ENCODE measurements at places on chromosomes 4 and X.

DNA sequence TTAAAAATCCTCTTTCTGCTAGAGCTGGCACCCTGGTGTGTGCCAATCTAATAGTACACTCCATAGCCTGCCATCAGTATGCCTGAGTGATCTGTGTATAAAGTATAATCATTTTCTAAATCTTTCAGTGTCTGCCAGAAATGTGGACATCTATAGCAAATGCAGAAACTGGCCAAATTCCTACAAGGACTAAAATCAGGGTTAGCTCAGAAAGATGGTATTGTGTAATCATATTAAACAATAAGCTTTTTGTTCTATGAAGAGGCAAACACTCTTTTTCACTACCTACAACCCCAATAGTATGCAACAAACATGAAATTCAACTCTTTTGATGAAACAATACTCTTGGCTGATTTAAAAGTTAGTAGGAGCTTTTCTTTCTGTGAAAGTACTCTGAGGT is 7.7 kb upstream of the TXLNG start:
- no peak for DNase-seq

DNA sequence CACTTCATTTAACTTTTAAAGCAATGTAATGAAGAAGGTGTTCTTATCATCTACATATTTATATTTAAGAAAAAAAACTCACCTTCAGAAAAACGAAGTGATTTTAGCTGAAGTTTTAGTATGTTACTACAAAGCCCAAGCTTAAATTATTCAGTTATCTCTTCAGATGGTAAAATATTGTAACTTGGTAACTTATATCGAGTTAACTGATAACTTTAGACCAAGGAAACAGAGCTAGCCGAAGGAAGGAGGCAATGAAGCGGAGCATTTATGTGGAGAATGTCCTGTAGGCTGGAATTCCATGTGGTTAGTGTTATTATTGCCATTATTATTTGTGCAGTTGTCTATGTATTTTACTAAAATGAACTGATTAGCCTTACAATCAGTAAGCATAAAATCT is 1102.1 kb upstream of the LCORL start:
- DNase-seq, result no peak

GRCh38 chr4:128776794-128777216 is 32.7 kb upstream of the JADE1 start:
- no peak for DNase-seq

GRCh38 chr4:86972997-86973396 is 38.2 kb downstream of the AFF1 start:
- no peak for DNase-seq

GRCh38 chr4:116018831-116019230 is 905.4 kb upstream of the NDST4 start:
- DNase-seq, result no peak

GRCh38 chrX:101164766-101165590 is 54.6 kb upstream of the DRP2 start:
- DNase-seq, result no peak

GRCh38 chr4:141636771-141637460 is 533 bp downstream of the IL15 start:
- no peak for DNase-seq

DNA sequence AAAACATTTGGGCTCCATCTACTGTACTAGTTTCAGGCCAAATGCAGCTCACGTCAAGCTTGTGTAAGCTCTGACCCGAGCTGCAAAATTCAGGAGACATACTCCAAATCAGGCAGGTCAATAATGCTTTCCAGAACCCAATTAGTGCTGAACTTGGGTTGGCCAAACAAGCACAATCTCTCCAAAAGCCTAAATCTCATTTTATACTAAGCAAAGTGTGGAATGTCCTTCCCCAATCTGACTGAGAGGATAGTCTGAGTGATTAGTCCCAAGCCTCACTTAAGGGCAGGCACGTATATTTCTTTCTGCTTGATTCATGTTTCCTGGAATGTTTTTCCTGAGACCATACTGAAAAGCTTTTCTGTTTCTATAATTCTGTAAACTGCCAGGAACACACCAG is 79.9 kb downstream of the NKX6-1 start:
- DNase-seq, result no peak

DNA sequence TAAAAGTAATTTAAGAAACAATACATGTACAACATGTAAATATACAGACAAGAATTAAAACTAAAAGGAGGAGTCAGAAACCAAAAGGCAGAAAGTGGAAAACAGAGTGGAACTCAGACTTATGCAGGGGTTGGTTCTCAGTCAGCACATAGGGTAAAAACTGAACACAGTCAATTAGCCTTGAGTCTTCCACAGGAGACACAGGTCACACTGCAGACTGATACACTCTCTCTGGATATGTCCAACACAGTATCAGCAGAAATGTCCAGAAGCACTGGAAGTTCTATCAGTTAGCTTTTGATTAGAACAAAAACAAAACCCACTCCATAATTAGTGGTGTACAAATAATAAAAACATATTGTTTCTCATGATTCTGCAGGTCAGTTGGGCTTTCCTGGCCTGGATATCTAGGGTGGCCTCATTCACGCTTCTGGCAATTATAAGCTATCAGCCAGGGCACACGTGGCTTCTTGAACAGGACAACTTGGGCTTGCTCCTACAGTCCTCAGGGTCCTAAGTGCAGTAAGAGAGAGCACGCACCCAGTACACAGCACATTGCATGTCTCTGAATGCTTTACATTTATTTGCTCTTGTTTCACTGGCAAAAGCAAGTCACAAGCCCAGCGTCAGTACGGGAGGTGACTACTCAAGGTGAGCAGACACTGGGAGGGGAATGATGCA is 21.6 kb downstream of the TEC start:
- no peak for DNase-seq

- DNase-seq, result no peak
Observed at GRCh38 chrX:153401133-153401764, at the start of gene PNMA6E. TSS of gene PNMA6E (minus strand) at chrX:153401350. CDS start at chrX:153398849, 2,501 bp downstream.

GRCh38 chr4:3419836-3420605 is 21.7 kb upstream of the HGFAC start:
- DNase-seq, result no peak

GRCh38 chrX:14476205-14476604 is 53.1 kb upstream of the GLRA2 start:
- DNase-seq, result no peak

- peak; percentile 48 for DNase-seq
Observed at GRCh38 chr4:10461091-10461849, 4.0 kb upstream of the ZNF518B start.

DNA sequence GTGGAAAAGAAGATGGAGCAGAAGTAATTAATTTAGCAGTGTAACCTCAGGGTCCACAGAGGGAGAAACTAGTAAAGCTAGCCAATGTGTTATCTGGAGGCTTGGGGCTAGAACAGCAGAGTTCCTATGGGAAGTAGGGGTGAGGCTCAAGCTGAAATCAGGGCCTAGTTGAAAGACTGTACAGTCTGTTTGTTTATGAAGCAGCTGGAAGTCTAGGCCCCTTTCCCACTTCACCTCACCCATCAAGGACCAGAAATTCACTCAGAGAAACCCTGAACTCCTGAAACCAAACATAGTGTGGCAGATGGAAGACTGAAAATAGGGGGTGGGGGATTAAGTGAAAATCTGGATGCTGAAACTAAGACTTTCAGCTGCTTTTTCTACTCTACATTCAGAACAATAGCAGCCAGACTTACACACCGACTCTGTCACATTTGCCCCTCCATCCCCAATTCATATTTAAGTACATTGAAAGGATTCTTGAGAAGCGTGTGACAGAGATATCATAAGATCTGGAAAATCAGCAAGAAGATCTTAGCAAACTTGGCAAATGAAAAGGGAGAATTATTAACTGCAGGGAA is 32.6 kb upstream of the FAM241A start:
- no peak for DNase-seq

DNA sequence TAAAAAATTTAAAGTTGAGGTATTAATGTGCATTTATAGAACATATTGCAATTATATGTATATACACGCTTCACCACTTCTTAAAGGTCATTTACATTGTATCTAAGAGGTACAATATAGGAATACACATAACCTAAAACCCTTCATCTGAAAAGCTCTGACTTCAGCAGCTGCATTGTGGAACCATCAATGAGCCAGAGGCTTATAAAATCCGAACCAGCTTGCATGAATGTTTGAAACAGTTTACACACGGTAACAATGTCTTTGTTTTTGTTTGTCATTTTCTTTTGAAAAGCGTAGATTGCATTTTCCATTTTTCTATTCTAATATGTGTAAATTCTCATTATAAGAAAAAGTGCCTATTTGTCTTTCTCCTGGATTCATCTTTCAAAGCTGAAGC is 221.6 kb downstream of the DCLK2 start:
- no peak for DNase-seq

- no peak for DNase-seq
Observed at GRCh38 chr4:52049266-52049665, 1.8 kb upstream of the SPATA18 start.

GRCh38 chrX:36543499-36543898 is 464.7 kb upstream of the FAM47C start:
- no peak for DNase-seq

- no peak for DNase-seq
Observed at GRCh38 chr4:189809241-189809735, 131.4 kb upstream of the FRG1 start.

- DNase-seq, result no peak
Observed at GRCh38 chr4:168118116-168118655, 25.8 kb downstream of the ANXA10 start.

- no peak for DNase-seq
Observed at GRCh38 chr4:40722576-40723161, 27.1 kb upstream of the NSUN7 start.

GRCh38 chrX:53558646-53559045 is 124.5 kb upstream of the HSD17B10 start:
- DNase-seq, result no peak

- DNase-seq, result no peak
Observed at GRCh38 chr4:104940927-104941326, 205.7 kb upstream of the TET2 start.

DNA sequence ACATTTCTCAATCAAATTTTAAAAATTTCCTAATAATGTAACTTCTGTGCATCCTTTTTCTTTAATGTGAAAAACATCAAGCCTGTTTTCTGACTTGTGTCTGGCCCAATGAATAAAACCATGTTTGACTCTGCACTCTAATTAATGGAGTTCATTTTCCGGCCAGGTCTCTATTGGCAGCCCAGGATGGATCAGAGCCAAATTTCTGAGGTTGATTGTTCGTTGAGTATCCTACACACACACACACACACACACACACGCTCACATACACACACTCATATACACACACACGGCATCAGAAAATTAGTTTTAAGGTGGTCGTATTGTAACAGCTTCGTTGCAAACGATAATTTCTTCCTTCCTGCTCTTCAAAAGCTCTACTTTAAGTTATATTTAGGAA is 28.9 kb upstream of the TLL1 start:
- no peak for DNase-seq

GRCh38 chr4:858041-858481 is 32.1 kb upstream of the CPLX1 start:
- no peak for DNase-seq

DNA sequence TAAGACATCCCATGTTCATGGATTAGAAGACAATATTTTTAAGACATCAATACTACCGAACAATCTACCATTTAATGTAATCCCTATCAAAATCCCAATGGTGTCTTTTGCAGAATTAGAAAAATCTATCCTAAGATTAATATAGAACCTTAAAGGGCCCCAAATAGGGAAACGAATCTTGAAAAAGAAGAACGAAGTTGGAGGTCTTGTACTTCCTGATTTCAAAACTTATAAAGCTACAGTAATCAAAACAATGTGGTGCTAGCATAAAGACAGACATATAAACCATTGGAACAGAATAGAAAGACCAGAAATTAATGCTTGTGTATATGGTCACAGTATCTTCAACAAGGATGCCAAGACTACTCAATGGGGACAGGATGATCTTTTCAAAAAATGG is 42.0 kb downstream of the CENPE start:
- no peak for DNase-seq

DNA sequence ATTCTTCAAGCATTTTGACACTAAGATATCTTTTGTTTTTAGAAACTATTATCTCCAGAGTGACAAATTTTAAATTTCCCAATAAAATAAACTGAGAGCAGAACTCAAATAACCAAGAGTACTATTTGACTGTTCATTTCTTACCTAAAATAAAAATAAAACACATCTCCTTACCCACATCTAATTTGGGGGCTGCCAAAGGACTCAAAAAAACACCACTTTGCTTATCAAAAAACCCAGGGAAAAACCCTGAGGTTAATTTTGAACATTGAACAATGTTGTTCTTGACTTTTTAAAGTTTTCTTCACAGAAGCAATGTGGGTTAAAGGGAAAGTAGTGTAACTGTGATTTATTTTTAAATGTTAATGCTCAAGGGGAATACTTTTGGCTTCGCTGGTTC is 243.0 kb upstream of the HHIP start:
- DNase-seq, result no peak

GRCh38 chr4:83305187-83305586 is 20.6 kb upstream of the COQ2 start:
- no peak for DNase-seq

DNA sequence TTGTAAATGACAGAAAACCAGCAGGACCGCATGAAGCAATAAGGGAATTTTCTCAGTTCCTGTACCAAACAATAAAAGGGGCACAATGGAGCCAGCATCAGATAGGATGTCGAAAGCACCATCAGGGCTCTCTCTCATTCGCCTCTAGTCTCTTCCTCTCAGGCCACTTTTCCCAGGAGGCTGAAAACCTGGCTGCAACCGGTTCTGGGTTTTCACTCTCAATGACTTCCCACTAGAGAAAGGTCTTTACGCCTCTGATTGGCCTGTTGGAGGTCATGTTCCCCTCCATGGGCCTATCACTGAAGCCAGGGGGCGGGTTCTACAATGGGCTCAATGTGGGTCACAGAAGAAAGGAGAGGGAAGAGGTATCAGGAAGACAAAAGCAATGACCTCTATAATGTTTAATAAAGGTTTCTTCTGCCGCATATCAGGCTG is 29.3 kb downstream of the ZNF827 start:
- no peak for DNase-seq

DNA sequence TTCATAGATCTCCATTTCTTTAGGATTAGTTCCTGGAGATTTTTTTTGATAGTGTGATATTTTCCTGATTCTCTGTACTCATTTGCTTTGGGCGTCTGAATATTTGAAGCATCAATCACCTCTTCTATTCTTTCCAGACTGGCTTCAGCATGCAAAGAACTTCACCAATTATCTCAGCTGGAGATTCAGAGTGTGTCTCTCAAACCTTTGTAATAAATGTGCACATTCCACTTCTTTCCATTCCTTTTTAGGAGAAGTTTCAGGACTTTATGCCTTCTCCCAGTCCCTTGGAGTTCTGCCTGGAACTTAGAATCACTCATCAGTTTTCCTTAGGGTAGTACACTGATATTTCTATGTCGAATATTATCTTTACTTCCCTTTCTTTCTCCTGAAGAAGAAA is 334.8 kb downstream of the TEX13C start:
- no peak for DNase-seq

GRCh38 chr4:7725951-7726350 is 213.7 kb downstream of the AFAP1 start:
- no peak for DNase-seq

Data from stimulated activated CD8-positive, alpha-beta memory T cell treated with anti-CD3 and anti-CD28 coated beads, Interleukin-15, amount 100 ng/mL, for 24 hours (primary cell).